A549 (cell line): ENCODE measurements at places on chromosomes 6 and 20.

DNA sequence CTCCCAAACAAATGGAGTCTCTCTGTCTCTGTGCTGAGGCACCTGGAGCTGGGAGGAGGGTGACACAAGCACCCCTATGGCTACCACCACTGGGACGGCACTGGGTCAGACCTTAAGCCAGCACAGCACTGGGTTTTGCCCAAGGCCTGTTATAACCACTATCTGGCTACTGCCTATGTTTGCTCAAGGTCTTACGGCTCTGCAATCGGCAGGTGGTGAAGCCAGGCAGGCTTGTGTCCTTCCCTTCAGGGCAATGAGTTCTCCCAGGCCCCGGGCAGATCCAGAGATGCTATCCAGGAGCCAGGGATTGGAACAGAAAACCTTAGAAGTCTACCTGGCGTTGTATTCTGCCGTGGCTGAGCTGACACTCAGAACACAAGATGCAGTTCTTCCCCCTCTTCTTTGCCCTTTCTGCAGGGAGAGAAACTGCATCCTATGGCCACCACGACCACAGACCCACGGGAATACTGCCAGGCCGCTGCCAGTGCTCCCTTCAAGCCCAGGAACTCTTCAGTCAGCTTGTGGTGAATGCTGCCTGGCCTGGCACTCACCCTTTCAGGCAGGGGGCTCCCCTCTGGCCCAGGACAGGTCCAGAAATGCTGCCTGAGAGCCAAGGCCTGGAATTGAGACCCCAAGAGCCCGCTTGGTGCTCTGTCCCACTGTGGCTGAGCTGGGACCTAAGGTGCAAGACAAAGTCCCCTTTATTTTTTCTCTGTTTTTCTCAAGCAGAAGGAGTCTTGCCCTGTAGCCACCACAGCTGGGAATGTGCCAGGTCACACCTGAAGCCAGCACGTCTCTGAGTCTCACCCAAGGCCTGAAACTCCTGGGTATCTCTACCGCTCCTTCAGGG lies 67.0 kb upstream of the FRMD1 start:
- no peak for DNase-seq

GRCh38 chr20:23823621-23824324 lies 2.8 kb downstream of the CST2 start:
- no peak for DNase-seq

DNA sequence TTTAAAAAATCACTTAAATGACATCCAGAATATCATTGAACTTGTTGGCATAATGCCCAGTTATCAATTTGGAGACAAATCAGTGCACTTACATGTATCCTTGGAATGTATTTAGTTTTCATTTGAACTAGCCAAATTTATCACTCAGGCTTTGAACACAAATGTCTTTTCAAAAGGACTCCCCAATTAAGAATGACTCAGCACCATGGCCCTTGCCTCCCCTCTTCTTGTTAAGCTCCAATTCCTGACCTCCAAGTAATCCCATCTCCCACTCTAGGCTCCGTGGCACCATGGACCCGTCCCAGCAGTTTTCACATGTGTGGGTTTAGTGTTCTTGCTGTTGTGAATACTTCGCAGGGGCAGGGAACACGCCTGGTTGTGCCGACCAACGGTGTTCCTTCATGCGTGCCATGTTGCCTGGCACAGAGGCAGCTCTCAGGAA lies 2.7 kb downstream of the AKAP12 start:
- no peak for DNase-seq

DNA sequence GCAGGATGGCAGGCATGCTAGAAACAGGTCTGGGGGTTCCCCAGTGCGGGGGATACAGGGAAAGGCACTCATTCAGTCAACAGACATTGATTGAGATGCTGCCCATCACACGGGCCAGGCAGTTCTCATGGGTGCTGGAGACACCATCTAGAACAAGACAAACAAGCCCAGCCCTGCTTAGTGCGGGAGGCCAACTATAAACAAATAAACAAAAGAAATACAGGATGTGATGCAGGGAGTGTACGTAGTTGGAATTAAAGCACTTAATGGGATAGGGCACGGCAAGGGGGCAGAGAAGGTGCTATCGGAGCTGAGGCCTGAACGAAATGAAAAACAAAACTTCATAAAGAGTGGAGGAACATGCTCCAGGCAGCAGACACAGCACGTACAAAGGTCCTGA lies 169.3 kb downstream of the PREX1 start:
- DNase-seq = no peak

- no peak for DNase-seq
These were observed 127.7 kb upstream of the PTPRK start for GRCh38 chr6:128648022-128648598.

GRCh38 chr6:56026455-56027180 lies 151.2 kb upstream of the BMP5 start:
- DNase-seq = no peak

GRCh38 chr6:141212296-141212695 lies 920.4 kb upstream of the GJE1 start:
- DNase-seq = no peak

DNA sequence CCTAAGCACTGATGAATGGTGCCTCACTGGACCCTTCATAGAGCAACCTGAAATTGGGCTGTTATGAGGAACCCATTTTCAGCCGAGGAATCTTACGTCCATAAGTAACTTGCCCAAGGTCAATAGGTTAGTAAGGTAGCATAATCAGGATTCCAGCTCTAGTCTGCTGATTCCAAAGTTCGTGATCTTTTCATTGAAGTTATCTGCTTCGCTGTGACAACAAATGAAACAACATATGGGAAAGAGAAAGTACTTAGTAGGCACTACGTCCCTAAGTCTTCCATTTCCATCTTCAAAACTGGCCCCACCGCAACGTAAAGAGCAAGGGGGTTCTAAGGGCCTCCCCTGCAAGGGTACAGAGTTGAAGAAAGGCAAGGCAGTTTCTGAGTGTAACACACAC lies 49.5 kb downstream of the MYLIP start:
- no peak for DNase-seq

- no peak for DNase-seq
These were observed 297.8 kb upstream of the BMP2 start for GRCh38 chr20:6469695-6470094.

DNA sequence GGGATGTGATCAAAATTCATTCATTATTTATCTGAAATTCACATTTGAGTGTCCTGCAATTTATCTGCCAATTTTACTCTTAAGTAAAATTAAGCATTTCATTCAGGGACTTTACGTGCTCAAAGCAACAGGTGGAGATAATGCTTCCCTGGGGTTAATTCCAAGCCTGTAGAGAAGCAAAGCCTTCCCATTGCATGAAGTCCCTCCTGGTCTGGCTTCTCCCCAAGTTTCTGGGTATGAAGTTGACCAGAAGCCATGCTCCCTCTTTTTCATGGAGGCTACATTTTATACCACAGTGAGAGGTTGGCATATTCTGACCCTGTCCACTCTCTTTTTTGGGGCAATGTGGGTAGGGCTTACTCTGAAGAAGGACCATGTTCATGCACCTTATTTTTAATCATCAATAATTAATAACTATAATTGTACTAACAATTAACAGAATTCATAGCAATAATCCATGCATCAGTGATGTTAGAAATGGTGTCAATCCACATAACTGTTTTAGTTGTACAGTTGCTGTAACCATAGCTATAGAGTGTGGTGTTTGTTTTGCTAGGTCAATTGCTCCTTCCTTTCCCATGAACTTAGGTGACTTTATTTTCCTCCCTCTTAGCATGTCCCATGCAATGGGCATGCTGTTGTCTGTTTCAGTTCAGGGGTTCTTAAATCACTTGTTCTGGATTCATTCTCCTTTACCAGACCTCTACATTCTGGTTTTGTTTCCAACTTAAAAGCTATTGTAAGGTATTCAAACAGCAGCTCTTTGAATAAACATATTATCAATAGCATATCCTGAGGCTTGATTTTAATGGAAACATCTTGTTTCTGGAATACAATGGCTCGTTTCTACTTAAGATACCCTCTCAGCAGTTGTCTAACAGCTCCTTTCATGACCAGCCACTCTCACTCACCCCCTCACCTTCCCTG lies 1.5 kb downstream of the LAMA4 start:
- DNase-seq = no peak

DNA sequence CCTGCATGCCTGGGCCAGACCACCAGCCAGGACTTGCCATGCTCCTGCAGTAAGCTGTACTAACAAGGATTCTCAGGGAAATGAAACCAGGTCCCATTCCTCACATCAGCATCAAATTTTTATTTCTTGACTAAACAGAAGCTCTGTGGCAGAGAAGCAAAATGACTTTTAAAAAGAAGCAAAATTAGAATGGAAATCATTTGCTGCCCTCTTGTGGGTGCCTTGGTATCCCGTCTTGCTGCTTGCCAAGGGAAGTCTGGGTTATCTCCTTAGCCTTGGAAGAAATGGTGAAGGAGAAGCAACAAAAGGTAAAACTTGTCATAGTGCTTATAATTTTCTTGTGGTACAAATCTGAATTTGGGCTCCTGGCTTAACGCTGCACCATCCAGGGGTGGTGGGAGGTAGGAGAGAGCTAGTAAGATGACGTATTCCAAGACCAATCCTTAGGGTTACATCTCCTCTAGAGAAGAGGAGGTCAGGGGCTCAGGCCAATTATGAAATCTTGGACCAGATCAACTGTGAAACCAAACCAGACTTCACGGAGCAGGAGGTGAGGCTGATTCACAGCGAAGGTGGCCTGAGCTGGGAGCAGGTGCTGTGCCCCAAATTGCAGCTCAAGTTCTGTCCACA lies 107.5 kb downstream of the FAXC start:
- DNase-seq = no peak

- peak; percentile 72 for DNase-seq
These were observed at the start of gene CD40 for GRCh38 chr20:46117704-46118467. Gene CD40 (plus strand): TSS chr20:46118314. CDS start chr20:46118344, 30 bp downstream.

GRCh38 chr20:51749674-51750036 lies 18.5 kb downstream of the ATP9A start:
- DNase-seq = no peak

GRCh38 chr6:15623276-15624116 lies 39.3 kb downstream of the DTNBP1 start:
- peak; percentile 3 for DNase-seq

GRCh38 chr20:59055302-59055701 lies 12.7 kb upstream of the PRELID3B start:
- DNase-seq = no peak

DNA sequence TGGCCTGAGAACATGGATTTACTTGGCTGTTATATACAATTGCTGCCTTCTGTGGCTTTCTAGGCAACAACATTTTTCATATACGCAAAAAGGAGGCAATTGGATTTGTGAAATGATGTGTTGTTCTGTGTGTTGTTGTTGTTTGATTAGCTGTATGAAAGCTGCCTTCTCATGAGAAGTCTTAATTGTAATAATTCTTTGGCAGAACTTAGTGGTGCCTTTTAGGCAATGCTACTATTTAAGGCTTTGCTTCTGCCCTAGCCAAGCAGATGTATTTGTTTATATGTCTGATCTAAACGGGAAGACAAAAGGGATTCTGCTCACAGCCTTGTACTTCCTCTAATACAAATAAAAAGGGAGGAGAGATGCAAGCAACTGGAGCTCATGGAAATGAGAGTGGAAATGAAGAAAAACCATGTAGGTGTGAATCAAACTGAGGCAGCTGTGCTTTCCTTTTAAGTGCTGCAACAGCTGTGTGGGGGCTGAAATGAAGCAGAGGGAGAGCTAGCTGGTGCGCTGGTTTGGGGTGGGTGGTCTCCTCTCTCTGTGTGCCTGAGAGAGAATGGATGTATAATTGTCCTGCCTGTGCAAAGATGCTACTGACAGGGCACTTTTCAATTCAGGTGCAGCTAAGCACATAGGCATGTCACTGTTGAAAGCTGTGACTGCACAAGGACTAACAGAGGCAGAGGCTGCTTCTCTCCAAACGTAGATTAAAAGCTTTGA lies 386.9 kb upstream of the MAN1A1 start:
- no peak for DNase-seq

DNA sequence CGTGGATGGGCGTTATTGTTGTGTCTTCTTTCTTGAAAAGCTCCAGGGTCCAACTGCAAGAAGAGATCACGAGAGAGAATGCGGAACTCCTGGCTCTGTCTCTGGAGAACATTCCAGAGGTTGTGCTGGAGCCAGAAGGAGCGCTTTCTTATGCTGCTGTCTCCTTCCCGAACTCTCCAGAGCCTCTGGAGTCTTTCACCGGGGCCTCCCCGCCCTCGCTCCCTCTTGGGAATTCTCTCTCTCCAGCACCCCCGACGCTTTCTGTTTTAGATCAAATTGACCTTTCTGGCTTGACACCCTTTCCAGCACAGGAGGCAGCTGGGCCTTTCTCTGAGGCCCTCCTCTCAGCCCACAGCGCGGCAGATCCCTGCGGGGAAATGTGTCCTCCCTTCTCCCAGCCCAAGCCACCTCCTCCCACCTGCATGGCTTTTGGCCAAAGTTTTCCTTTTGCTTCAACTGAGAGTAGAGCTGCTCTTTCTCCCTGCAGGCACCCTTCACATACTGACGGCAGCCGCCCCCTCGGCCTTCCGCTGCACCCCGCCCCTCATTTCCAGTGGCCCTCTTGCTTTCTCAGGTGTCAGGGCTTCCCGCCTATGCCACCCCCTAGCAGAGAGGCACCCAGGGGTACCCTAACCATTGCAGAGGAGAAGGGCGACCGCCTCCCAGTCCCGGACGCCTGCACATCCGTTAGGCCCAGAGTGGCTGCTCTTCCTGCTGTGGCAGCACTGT lies 6.6 kb upstream of the CCR6 start:
- DNase-seq = no peak

DNA sequence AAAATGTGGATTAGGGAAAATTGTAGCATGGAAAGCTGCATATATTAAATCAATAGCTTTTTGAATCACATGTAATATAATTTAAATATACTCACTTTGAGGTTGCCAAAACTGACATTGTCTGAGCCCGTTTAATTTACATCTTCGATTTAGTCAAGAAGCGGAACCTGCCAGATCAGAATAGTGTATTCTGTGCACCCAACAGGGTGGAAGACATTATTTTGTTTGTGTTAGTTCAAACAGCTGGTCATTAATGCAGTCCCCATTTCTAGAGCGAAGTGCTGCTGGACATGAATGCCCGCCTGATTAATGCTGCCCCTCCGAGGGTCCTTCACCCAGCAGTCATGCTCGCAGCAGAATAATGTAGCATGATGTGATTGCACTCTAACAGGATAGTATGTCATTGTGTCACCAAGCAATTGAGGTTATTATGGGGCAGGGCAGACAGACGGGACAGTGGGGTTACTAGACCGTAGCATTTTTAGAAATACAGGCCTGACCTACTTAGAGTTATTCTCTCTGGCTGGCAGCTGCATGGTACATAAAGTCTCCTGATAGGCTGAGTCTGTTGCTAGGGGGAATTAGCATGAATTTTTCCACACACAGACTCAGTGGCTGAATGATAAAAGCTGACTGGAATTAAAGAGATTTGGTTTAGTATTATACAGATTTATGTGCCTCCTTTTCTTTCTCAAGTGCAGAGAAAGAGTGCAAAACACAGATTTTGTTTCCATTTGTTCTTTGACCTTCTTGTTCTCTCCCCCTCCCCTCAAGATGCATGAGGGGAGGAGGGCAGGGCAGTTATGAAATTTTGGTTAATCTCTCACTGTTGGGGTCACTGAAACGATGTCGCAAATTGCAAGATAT lies 147.1 kb downstream of the PRL start:
- no peak for DNase-seq

GRCh38 chr6:169902604-169903003 lies 151.2 kb downstream of the ERMARD start:
- DNase-seq = no peak

GRCh38 chr6:42727627-42728026 lies 5.2 kb upstream of the PRPH2 start:
- DNase-seq = no peak

- peak; percentile 60 for DNase-seq
These were observed 94.3 kb downstream of the JPH2 start for GRCh38 chr20:44092551-44093248.
